ENCODE measurements at places on chromosomes 3 and 15. TPM values are rescaled to one million over a fixed set of nuclear protein-coding genes. Genes with fewer than 3 reads are reported as not detected.

The PAQR9 gene
- total RNA-seq = not detected

The LRRC31 gene
- total RNA-seq = 1.1 TPM

GRCh38 chr15:63288778-63289378 lies 11.5 kb downstream of the APH1B start:
- DNase-seq = no peak

DNA sequence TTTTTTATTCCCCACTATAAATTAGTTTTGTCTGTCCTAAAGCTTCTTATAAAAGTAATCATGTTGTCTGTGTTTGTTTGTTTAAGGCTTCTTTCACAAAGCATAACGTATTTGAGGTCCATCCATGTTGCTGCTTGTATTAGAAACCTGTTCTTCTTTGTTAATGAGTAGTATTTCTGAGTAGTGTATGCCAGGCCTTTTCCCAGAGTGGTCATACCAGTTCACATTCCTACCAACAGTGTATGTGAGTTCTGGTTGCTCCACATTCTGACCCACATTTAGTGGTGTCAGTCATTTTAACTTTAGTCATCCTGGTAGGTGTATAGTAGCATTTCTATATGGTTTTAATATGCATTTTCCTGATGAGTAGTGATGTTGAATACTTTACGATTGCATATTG lies 98.6 kb downstream of the NEO1 start:
- DNase-seq = no peak

The SLC6A11 gene
- total RNA-seq = not detected

GRCh38 chr3:52194485-52195290 lies 3.3 kb upstream of the ALAS1 start:
- peak; percentile 88 for DNase-seq

The MUC13 gene
- 0.18 TPM for total RNA-seq

Measured in lower lobe of right lung (tissue), 2 donors.